Fibroblast of skin of abdomen (primary cell): ENCODE measurements at places on chromosomes 16 and 17.

- no peak for DNase-seq
Observed at GRCh38 chr16:10368969-10369551, 16.8 kb upstream of the ATF7IP2 start.

DNA sequence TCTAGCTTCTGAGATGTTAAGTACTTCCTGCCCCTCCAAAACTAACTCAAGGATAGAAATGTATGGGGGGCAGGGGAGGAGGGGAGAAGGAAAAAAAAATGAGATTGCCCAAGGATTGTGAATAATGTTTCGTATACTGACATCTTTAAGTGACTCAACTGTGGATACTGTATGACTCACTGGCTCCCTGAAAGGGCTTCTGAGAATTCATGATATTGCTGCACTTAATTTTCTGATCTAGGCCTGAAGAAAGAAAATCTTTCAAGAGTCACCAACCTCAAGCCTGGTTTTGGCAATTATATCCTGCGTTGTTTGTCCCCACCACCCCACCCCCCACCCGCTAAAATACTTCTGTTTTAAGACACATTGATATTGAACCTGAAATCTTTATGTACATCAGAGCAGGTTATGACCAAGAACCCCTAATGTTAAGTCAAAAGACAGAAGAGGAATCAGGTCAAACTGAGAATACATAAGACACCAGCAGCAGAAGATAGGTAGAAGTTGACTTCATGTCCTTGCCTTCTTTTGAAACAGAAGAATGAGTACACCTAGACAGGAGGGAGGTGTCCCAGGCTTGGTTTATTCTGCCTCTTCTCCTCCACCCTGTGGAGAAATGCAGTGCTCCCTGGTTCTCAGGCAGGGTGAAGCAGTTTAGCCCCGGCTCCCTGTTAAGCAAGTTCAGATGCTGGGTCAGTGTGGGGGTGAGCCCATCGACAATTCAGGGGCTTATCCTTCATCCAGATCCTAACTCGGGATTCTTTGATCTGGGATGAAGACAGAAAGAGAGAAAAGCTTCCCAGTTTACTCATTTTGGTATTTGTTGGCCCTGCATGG is 3.3 kb upstream of the FBXL20 start:
- DNase-seq, result peak; percentile 92

DNA sequence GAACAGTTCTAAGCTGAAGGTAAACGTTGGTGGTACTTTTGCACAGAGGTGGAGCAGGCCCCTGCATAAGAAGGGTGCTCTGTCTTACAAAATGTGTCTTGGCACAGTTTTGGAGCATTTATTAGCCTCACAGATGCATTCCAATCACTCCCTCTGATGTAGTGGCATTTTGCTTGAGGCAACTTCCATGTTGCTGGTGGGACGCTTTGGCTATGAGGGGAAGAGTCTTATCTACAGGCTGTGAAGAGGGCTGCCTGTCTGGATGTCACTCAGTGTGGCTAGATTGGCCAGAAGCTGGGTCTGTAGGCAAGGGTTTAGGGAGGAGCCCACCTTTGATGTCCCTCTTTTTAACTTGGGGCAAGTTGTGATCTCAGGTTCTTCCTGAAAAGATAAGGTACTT is 2.6 kb upstream of the RARA start:
- DNase-seq, result no peak

DNA sequence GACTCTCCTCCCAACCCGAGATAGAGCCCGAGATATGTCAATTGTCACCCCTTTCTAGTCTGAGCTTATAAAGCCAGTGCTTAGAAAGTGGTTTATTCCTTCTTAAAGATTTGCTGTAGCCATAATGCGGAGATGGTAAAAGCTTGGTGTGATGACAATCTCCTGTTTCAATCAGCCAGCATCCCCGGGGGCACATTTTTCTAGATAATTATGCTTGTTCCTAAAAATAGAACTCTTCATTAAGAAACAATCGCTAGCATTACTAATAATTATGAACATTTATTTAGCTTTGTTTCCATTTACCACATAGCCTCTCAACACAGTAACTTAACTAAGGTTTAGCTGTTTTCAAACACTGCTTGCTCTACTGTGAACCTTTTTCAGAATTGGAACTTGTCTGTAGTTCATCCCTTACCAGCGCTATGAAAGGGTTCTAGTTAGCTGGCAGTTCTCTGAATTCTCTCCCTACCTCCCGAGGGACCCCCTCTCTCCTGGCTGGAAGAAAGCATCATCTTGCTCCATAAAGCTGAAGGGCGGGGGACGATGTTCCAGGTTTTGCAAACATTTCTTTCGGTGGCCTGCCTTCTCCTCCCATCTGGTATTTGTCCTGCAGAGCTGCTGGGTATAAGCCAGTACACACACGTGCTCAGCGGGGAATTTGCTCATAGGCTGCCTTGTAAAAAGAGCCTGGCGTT is 922 bp upstream of the MRPL58 start:
- DNase-seq, result peak; percentile 62

DNA sequence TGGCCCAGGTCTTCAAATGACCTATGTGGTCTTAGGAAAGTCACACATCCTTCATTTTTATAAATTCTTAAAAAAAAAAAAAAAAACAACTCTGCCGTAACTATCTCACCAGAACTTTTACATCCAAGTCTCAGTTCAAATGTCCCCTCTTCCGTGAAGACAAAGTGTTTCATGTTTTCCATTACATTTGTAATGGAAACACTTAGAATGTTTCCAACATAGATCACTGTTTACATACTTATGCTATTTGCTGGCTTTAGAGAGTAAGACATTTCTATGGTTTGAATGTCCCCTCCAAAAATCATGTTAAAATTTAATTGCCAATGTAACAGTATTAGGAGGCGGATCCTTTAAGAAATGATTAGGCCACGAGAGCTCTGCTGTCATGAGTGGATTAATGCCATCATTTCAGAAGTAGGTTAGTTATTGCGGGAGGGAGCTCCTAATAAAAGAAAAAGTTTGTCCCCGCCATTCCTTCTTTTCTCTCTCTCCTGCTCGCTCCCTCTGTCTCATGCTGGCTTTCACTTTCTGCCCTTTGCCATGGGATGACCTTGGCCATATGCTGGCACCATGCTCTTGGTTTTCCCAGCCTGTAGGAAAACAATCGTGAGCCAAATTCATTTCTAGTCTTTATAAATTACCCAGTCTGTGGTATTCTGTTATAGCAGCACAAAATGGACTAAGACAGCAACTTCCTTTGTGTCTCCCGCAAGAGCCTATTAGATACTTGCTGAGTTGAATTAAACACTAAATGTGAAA is 887.8 kb upstream of the SOX9 start:
- DNase-seq, result no peak

- no peak for DNase-seq
Observed at GRCh38 chr17:63568563-63568962, 18.3 kb downstream of the DCAF7 start.

GRCh38 chr17:9451934-9452333 is 123.7 kb downstream of the STX8 start:
- DNase-seq, result no peak

GRCh38 chr16:85274924-85275323 is 162.7 kb upstream of the CIBAR2 start:
- no peak for DNase-seq
